Stimulated activated CD8-positive, alpha-beta memory T cell treated with anti-CD3 and anti-CD28 coated beads, Interleukin-15, amount 100 ng/mL, for 48 hours (primary cell): ENCODE measurements at places on chromosomes 4 and X.

- no peak for DNase-seq
Observed at GRCh38 chrX:70324326-70324725, 34.4 kb downstream of the KIF4A start.

DNA sequence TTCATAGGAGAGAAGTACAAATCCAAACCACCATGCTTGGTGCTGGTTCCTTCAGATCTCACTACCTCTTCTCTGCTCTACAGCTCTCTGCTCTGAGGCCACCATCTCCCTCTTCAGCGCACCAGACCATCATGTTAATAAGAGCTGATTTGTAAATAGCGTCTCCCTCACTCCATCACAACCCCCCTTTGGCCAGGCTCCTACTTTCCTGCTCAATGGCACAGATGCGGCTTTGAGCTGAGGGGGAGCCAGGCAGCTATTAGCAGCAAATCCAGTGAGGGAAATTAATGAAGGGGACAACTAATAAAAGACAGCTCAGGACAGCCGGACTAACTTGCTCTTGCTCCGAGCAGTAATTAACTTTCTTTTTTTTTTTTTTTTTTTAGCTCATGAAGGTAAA is 13.1 kb downstream of the NEUROG2 start:
- DNase-seq, result no peak

- DNase-seq, result no peak
Observed at GRCh38 chr4:100420571-100420970, 97.3 kb downstream of the EMCN start.

DNA sequence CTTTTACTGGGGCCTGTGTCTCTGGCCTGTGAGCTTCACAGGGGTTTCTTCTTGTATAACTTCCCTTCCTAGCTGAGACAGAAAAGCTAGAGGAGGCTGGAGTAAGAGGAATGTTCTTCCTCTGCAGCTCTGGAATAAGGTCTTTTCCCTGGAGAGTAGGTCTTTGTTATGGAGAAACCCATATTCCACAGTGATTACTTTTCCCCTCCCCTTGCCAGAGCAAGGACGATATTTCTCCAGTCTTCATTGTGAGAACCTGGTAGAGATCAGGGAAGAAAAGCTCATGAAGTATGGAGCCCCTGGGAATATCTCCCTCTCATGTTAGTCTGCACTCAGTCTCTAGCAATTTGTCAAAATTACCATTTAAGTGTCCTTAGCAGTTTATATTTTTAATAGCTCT is 18.7 kb upstream of the GLRB start:
- DNase-seq, result no peak

GRCh38 chr4:156800463-156800862 is 171.1 kb downstream of the PDGFC start:
- no peak for DNase-seq

DNA sequence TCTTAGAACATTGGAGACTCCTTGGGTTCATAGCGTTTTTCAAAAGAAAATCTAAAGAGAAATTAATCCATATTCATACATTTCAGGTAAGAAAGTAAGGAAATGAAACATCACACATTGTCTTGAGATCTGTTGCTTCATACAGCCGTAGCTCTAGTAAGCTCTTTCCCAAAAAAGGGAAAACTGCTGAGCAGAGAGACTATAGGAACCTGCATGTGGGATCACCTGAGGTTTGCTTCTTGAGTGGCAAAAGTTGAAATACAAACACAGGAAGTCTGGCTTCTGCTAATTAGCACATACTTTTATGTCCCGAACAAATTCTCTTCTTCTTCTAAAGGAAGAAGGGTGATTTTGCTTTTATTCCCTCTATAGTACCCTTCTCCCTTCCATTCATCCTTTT is 57.7 kb downstream of the MRPL1 start:
- DNase-seq, result no peak

DNA sequence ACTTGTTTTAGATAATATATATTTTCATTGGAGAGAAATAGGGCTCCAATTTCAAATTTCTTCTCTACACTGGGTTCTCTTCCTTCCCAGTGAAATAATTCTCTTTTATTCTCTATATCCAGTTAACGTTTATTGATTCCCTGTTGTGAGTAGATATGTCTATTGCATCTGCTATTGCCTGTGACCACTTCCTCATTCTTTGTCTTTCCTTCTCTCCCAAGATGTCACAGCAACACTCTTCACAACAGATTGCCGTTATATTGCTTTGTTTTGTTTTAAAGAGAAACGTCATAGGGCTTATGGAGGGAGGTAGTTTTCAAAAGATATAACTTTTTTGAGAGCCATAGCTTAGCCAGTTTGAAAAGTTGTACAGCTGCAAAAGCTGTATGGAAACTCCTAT is 343.8 kb downstream of the ARHGAP24 start:
- DNase-seq, result no peak

- no peak for DNase-seq
Observed at GRCh38 chr4:90183254-90183653, 56.1 kb downstream of the CCSER1 start.

- DNase-seq, result no peak
Observed at GRCh38 chrX:103212749-103213457, 2.0 kb upstream of the BEX4 start.

DNA sequence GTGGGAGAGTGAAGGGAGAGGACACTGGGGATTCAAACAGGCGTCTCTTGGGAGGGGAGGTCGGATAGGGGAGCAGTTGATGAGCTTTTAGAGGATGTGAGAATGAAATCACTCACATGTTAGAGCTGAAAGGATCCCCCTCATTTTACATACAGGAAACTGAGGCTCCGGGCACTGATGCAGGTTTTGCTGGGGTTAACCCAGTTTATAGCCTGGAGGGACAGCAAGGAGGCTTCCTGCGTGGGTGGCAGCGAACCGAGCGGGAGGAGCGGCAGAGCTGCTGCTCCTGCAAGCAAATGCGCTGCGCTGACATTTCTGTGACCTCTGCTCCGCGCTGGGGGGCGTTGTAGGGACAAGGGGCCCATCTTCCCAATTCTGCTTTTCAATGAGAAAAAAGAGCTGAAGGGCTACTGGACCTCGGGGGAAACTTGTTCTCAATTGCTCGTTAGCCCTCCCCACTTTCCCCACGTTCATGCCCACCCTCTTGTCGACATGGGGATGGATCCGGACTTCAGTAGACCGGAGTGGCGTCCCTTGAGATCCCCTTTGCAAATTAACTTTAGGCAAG is 1.2 kb upstream of the NEUROG2 start:
- no peak for DNase-seq

DNA sequence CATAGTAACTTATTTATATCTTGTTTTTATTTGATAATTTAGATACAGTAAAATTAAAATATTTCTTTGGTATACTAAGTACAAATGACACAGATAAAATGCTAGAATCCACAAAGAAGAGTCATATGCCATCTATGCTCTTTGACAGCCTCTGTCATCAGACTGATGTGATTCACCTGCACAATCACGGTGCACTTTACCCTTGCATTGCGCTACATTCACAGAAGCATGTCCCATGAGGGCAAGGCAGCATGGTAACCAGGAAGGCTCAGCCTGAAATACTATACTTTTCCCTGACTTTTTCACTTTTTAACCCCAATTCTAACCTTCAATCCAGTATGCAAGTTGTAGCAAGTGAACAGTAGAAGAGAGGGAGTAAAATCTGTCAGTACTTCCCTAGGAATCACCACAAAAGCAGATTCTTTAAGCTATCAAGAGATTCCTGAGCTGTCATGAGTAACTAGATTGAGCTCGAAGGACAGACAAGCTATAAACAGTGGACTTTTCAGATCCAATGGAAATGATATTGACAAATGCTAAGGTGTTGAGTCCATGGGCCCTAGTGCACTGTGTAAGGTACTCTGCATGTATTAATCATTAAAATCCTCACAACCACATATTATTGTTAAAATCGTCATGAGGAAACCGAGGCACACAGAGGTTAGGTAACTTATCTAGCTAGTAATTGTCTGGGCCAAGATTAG is 14.2 kb downstream of the SEC24D start:
- DNase-seq, result no peak

GRCh38 chrX:135389243-135389642 is 32.5 kb upstream of the SMIM10L2A start:
- DNase-seq, result no peak

- no peak for DNase-seq
Observed at GRCh38 chr4:47222276-47222675, 190.9 kb downstream of the GABRB1 start.

DNA sequence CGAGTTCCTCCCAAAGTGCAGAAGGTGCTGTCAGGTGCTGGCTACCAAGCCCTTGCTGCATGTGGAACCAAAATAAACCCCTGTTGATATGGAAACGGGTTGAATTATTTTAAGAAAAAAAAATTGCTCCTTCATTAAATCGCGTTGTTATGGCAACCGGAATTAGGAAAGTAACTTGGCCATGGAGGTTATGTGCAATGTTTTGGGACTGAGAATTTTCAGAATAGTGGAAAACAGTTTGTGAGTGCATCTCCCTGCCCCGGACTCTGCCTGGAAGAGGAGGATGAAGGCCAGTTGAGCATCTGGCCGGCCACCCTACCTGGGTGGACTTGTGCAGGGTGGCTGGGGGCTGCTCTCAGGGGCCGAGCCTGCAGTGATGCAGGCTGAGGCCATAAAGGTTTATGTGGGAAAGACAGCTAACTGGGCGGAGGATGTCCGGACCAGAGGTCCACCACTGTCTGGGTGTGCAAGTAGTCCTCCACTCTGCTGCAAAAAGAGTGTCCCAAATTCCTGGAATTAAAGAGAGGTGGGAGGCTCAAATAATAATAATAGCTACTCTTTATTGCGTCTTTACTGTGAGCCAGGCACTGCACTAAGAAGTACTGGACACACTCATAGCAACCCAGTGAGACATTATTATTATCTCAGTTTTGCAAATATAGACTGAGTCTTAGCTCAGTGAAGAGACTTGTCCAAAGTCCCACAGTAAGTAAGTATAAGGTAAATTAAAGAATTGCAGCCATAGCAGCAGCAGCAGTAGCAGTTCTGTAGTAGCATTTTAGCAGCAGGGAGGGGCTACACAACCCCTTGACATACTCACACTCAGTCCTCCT is 20.6 kb downstream of the RTL5 start:
- DNase-seq, result no peak

DNA sequence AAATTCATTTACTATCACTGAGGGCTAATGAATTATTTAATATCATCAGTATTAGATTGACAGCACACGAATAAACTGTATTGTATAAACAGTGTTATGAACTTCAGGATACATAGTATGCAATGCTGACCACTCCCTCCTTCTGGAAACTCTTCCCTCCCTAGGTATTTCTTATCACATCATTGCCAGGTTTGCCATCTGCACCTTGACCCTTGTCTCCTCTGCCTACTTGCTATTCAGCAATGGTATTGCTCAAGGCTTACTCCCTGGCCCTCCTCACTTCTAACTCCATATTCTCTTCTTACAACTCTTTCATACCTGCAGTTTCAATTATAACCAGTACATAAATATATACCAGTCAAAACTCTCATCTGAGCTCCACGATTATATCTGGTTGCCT is 38.9 kb downstream of the ATP8A1 start:
- no peak for DNase-seq

GRCh38 chr4:105417624-105418023 is 56.2 kb downstream of the PPA2 start:
- DNase-seq, result no peak

GRCh38 chr4:109739547-109739946 is 9.7 kb upstream of the PLA2G12A start:
- DNase-seq, result no peak

- no peak for DNase-seq
Observed at GRCh38 chr4:26884026-26884425, 23.4 kb downstream of the STIM2 start.

DNA sequence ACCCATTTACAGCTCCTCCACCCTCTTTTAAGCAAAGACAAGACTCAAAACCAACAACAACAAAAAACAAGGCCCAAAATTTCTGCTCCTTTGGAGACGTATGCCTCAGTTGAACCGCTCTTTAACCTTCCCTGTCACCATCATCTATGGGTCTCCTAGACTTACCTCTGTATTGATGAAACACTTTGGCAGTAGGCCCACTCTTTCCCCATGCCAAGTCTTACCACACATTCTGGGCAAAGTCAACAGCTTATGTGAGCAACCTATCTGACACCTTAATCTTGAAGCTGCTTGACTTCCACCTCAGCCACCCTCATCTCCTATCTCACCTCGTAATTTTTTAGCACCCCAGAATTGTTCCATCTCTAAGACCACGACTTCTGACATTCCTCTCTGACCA is 99.7 kb upstream of the CXorf66 start:
- no peak for DNase-seq

DNA sequence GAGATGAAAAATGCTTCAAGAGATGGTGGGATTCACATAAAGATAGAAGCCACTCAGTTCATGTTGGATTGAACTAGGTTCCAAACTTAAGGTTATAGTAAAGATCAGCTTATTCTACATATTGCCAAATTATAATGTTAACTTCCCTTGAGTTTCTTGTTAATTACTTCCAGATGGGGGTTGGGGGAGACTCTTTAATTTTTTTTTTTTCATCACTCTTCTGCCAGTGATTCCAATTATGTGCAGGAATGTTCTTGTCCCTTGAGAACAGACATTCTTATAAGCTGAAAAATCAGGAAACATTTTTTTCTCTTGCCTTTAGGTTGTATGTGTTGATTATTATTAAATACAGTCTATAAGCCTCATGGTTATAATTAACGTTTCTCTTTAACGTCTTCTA is 30.0 kb downstream of the MND1 start:
- no peak for DNase-seq

- DNase-seq, result no peak
Observed at GRCh38 chrX:73877687-73878086, 314.7 kb downstream of the CHIC1 start.

- DNase-seq, result no peak
Observed at GRCh38 chr4:43234626-43235415, 342.3 kb downstream of the GRXCR1 start.

- DNase-seq, result no peak
Observed at GRCh38 chr4:186666750-186667149, 56.9 kb downstream of the FAT1 start.

- no peak for DNase-seq
Observed at GRCh38 chr4:72109959-72110497, 78.2 kb downstream of the NPFFR2 start.

DNA sequence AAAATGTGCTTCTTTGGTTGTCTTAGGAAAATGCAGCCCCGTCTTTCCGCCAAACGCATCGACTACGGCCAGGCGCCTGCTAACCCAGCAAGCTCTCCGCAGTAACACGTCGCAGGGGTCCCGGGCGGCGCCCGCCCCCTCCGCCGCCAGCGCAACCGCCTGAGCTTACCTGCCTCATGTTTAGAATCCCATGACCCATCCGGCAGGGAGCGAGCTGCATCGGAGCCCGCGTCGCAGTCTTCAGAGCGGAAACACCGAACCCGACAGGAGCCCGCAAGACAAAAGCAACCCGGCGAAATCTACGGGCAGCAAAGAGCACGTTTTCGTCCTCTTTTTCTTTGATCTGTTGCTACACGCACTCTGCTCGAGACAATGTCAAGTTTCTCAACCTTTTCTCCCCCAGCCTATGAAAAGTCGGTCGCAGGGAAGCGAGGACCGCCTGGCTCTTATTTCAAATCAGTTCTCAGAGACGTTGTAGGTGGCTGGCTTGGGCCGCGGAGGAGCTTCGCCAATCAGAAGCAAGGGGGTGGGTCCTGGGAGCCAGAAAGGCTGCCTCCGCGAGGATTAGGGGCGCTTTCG is at the start of gene MID1:
TSS of gene MID1 (minus strand) at position 465 of the 579 bp plus-strand sequence. CDS start 53,038 bp downstream, outside the sequence.
- peak; percentile 0 for DNase-seq
